C1 segment of cervical spinal cord (tissue), 14 donors: ENCODE measurements at places on chromosomes 11 and 22.

DNA sequence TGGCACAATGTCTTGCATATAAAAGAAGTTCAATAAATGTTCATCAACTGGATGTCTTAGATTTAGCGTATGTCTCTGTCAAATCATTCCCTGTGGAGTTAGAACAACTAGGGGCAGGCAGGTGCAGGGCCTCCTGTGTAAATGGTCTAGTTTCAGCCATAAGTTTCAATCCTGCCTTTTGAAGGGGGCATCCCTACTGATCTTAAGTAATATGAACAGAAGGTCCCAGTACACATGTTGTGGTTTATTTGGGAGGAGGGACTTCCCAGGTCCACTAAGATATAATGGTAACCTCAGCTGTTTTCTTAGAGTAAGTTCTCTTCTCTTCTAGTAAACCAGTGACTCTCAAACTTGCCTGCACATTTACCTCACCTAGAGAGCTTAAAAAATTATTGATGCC lies 19.8 kb downstream of the TTC12 start:
- DNase-seq: no peak

DNA sequence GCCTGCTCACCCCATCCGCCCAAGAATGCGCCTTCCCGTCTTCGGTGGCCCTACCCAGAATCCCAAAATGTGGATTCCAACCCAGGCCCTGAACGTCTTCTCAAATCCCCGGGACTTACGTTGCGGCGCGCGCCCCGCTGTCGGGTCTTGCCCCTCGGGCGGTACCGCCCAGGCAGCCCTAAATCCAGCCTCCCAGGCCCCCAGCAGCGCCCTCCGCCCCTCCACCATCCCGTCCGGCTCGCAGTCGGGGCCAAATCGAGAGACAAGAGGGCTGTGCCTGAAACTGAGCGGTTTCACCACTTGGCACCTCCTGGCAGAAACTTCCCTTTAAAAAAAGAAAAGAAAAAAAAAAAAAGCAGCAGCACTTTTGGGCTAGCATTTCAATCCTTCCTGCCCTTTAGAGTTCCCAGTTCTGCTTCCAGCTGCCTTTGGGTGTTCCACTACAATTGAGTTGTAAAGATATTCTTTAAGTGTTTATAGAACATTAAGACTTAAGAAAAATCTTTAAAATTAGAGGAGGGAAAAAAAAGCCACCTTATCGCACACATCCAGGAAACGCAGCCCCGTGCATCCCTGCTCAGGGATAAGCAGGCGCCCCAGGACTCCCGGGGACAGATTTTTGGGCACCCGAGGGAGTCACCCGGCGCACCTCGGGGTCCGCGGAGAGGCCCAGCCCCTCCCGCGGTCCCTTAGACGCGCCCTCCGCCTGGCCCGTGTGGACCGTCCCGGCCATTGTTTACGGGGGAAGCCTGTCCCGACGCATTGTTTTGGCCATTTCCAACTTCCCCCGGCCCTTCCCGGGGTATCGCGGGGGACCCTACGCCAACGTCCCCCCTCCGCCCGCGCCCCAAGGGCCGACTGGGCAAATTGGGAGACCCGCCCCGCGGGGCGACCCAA lies 57.6 kb downstream of the KCNJ4 start:
- peak; percentile 37 for DNase-seq

- no peak for DNase-seq
These were observed 1.5 kb upstream of the OR6X1 start for GRCh38 chr11:123755813-123756212.

DNA sequence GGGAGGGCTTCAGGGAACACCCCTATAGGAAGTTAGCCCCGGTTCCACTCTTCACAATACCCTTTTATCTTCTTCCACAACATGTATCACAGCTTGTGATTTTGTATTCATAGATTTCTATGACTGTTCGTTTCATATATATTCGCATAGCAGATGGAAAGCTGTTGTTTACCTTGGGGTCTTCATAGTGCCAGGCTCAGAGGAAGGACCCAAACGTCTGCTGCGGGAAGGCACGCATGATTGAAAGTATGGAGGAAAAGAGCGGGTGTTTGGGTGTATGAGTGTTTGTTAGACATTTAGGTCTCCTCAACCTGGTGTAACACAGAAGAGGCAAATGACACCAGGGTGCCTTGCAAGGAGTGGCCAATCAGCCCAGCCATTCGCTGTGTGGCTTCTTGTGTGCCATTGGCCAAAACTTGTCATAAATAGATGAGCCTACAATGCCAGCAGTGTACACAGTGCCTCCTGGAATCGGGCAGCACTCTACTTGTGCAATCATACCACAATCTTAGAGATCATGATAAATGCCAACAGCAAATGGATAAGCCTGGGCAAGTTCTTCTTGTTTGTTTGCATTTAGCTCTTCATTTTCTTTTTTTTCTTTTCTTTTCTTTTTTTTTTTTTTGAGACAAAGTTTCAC lies 10.9 kb upstream of the ADA2 start:
- no peak for DNase-seq

DNA sequence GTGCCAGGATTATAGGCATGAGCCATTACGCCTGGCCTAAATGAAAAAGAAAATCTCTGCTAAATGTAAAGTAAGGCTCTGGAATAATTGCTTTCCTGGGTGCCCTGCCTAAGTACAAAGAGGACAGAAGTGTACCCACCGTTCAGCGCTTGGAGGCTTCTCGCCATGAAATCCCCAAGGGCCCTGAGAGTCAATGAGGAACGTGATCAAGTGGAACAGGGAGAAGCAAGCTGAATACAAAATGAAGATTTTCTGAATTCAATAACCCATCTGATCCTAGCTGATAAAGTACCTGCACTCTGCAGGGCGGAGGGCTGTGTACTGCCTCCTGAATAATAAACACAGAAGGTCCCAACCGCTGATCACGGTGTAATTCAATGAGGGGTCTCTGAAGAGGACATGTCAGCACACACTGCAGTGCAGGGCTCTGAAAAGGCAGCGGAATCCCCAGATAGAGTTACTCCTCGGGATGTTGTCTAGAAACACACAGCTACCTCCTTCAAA lies 97.7 kb downstream of the ABTB2 start:
- no peak for DNase-seq

DNA sequence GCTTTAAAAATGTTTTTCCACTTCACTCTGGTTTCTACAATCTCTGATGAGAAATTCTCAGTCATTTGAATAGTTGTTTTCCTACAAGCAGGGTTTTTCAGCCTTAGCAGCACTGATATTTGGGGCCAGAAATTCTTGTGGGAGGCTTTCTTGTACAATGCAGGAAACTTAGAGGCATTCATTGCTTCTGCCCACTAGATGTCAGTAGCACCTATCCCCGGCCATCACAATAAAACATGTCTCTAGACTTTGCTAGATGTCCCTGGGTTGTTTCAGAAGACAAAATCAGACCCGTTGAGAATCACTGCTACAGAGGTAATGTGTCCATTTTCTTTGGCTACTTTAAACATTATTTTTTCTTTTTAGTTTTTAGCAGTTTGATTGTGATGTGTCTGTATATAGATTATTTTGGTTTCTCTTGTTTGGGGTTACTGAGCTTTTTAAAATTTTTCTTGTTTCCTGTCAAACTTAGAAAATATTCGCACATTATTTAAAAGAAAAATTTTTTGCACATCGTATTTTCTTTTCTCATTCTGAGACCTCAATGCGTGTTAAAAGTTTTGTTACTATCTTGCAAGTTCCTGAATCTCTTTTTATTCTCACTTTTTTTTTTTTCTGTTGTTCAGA lies 60.8 kb upstream of the CCDC179 start:
- DNase-seq: no peak

DNA sequence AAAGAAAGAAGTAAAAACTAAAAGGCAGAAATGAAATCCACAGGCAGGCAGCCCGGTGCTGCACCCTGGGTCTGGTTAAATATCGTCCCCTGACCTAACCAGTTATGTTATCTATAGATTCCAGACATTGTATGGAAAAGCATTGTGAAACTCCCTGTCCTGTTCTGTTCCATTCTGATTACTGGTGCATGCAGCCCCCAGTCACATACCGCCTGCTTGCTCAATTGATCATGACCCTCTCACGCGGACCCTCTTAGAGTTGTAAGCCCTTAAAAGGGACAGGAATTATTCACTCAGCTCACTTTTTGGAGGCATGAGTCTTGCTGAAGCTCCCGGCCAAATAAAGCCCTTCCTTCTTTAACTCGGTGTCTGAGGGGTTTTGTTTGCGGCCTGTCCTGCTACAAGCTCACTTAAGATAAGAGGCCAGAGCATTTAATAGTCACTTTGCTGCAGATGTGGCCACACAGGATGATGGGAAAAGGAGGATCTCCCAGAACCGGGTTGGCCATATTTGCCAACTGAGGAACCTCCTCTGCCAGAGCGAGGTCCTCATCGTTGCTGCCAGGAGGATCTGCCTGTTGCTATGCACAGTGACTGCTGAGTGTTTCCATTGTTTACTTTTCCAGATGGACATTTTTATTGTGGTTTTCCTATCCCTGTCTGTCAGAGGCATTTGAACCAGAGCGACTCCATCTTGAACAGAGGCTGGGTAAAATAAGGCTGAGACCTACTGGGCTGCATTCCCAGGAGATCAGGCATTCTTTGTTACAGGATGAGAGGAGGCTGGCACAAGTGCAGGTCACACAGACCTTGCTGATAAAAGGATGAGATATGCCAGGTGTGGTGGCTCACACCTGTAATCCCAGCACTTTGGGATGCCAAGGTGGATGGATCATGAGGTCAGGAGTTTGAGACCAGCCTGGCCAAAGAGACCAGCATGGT lies 10.2 kb downstream of the C11orf96 start:
- DNase-seq: no peak

GRCh38 chr11:67616431-67617242 lies 9.9 kb downstream of the NDUFV1 start:
- no peak for DNase-seq

- DNase-seq: no peak
These were observed 7.2 kb downstream of the ARHGEF12 start for GRCh38 chr11:120343429-120343828.

DNA sequence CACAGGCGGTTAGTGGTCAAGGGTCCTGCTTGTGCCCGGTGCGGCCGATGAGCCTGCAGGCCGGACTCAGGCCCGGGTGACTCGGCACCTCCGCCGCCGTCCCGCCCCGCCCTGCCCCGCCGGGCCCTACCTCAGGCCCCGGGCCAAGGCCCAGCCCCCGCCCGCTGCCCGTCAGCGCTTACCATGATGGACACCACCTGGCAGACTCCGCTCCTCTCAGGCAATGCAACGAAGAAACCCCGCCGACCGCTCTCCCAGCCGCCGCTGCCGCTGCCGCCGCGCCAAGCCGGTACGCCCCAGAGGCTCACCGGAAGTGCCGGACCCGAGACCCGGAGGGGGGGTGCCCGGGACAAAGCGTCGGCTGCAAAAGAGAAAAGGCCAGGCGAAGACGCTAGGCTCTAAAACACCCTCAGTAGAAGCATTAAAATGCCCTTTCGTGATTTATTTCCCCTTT lies at the start of gene UFD1:
Gene UFD1 (minus strand): TSS at position 293 of the 454 bp plus-strand sequence. CDS start 108 bp downstream, at position 185.
- DNase-seq: peak; percentile 75

DNA sequence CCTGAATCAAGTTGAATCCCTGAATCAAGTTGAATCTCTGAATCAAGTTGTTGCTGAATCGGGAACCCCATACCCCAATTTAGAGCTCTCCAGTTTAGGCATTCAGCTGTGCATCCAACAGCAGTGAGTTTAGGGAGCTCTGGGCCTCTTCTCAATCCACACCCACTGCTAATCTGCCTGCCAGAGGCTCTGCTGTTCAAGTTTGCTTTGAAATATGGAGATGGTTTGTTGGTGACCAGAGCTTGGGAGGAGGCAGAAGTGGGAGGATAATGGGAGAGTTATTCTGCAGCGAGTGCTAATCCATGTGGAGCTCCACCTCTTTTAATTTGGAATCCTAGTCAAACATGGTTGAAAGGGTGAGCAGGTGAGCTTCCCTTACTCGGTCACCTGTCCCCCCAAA lies 22.4 kb downstream of the EHF start:
- no peak for DNase-seq

DNA sequence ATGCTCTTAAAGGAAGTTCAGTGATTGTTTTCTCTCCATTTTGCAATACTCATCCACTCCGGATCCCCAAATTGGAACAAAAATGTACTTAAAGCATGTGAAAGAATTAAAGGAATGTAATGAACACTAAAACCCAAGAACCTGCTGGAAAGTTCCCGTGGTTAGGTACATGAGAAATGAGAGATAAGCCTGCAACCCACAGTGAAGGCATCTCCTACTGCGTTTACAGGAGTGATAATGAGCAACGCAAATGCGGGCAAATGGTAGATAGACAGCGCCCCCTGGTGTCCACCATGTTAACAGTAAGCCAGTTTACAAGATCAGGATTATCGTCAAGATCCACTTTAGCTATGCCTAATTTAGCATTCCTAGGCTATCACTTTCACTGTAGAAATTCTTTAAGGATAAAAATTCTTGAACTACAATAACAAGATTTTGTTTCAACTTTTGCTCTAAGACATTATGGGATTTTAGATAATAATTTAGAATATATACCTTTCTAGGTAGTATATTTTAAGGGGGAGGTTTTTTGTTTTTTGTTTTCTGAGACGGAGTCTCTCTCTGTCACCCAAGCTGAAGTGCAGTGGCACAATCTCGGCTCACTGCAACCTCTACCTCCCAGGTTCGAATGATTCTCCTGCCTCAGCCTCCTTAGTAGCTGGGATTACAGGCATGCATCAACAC lies 29.9 kb downstream of the ALG9 start:
- peak; percentile 53 for DNase-seq

DNA sequence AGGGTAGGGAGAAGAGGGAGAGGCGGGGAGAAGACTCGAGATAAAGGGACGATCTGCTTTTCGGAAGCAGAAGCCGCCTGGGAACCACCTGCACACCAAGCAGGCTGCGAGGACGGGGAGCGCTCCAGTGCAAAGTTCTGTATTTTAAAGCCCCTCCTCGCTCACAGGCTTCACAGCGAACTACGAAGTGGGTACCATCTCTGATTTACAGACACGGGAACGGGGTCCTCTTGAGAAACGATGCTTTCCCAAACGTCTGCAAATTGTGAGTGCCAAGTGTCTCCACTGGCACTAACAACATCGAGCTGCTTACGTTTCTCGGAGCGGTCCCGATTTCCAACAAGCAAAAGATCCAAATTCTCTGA lies 700 bp upstream of the STX3 start:
- DNase-seq: no peak

GRCh38 chr11:32312206-32312817 lies 123.0 kb downstream of the WT1 start:
- no peak for DNase-seq

GRCh38 chr11:7448201-7448600 lies 37.1 kb upstream of the OLFML1 start:
- no peak for DNase-seq

DNA sequence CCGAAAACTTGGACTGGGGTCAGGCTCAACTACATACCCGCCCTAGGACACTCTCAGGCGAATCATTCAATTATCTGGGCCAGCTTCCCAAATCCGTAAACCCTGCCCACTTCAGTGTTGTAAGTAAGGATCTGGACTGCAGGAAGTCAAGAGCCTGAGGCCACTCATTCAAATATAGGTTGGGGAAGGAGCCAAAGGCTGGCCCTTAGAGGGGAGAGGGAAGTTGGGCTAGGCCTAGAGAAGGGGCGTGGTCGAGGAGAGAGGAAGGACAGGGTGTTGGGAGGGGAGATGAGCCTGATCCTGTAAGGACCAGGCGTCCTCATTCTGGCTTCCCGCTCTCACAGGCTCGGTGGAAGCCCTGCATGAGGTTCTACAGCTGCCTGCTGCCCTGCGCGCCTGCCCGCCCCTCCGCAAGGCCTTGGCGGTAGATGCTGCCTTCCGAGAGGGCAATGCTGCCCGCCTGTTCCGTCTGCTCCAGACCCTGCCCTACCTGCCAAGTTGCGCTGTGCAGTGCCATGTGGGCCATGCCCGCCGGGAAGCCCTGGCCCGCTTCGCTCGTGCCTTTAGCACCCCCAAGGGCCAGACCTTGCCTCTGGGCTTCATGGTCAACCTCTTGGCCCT lies 3.0 kb downstream of the SAC3D1 start:
- no peak for DNase-seq
